Stimulated activated CD4-positive, alpha-beta T cell treated with anti-CD3 and anti-CD28 coated beads, Interleukin-2, amount 100 ng/mL, for 24 hours (primary cell): ENCODE measurements at places on chromosomes 2 and 18.

DNA sequence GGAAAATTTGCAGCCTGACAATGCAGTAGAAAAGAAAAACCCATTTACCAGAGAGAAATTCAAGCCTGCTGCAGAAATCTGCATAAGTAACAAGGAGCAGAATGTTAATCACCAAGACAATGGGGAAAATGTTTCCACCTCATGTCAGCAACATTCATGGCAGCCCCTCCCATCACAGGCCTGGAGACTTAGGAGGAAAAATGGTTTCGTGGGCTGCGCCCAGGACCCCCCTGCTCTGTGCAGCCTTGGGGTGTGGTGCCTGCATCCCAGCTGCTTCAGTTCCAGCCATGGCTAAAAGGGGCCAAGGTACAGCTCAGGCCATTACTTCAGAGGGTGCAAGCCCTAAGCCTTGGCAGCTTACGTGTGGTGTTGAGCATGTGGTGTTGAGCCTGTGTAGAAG lies 53.4 kb downstream of the RPE start:
- no peak for DNase-seq

GRCh38 chr2:5393474-5393873 lies 298.7 kb upstream of the SOX11 start:
- DNase-seq: no peak

DNA sequence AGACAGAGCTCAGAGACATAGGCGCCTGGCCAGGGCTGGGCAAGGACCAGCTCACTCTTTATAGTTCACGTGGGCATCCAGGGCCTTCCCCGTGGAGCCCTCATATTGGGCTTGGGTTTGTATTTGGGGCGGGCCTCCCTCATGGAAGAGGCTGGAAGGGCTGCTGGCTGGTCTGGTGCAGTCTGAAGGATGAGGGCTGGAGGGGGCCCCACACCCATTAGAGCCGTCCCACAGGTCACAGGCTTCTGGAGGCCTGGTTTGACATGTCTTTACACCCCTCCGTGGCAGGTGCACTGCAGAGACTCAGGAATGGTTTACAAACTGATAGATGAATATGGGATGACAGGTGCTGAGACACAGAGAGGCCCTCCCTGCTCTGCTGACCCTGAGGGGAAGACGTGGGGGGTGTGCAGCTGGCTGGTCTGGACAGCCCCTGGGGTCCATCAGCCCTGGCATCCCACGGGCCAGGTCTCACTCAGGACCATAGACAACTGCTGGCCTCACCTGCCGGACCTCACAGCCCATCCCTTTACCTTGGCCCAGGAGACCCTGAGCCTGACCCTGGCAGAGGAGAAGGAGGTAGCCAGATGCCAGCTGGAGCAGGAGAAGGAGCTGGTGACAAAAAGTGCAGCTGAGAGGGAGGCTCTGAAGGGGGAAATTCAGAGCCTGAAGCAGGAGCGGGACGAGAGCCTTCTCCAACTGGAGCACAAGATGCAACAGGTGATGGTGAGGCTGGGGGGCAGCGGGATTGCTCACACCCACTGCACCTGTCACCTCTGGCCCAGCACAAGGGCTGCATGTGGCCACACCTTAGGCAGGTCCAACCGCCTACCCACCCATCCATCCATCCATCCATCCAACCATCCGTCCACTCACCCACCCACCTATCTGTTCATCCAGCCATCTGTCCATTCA lies 43.9 kb downstream of the CROCC2 start:
- DNase-seq: no peak

DNA sequence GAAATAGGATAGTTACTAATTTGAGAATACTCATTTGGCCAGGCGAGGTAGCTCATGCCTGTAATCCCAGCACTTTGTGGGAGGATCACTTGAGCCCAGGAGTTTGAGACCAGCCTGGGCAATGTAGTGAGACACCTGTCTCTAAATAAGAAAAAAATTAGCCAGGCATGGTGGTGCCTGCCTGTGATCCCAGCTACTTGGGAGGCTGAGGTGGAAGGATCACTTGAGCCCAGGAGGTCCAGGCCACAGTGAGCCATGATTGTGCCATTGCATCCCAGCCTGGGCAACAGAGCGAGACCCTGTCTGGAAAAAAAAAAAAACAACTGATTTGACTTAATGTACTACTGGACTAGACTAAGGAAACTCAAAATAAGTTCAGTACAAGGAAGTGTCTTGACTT lies 32.7 kb upstream of the ZNF638 start:
- DNase-seq: no peak

- no peak for DNase-seq
Observed at GRCh38 chr2:158655628-158656027, 139.5 kb upstream of the DAPL1 start.

DNA sequence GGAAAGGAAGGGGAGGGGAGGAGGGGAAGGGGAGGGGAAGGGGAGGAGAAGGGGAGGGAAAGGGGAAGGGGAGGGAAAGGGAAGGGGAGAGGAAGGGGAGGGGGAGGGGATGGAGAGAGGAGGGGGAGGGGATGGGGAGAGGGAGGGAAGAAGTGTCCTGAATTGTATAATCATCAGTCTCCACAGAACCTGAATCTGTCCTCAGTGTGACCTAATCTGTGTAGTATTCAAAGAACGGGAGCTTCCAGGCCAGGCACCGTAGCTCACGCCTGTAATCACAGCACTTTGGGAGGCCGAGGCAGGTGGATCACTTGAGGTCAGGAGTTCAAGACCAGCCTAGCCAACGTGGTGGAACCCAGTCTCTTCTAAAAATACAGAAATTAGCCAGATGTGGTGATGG lies 41.1 kb upstream of the CCDC150 start:
- no peak for DNase-seq

DNA sequence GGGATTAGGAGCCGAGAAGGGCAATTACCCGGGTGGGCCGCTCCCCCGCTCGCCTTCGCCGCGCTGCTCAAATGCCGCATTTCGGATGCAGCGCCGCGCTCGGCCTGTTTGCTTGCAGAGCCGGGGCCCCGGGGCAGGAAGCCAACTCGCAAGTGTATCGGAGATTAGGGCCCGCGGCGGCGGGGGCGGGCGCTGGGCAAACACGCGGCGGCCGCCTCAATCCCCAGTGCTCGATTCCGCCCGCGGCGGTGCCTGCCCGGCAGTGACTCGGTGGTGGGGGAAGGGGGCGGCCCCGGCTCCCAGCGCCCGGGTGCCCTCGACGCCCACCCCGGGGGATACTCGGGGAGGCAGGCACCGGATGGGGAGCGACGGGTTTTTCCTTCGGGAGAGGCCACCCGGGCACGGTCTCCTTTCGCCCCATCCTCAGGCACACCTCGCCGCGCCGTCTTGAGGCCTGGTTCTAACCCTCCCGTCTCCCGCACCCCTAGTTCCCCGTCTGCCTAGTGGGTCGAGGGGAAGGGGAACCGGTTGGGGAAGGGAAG lies 26.6 kb upstream of the NOTO start:
- peak; percentile 72 for DNase-seq
